ENCODE measurements at places on chromosomes 4 and X.

GRCh38 chrX:49257846-49258748, 6.4 kb downstream of the FOXP3 start:
- no peak for DNase-seq
- H3K27me3 ChIP-seq: no peaks in the 10 kb centered on the region
- H3K4me1 ChIP-seq: peaks cover 35% of the 10 kb centered on the region
- H3K4me3 ChIP-seq: no peak overlapping the region
- H3K36me3 ChIP-seq: no peaks in the 10 kb centered on the region

- H3K4me3 ChIP-seq: peak overlapping the region; percentile 17
- peak overlapping the region; percentile 34 for H3K27ac ChIP-seq
- H3K4me1 ChIP-seq: peaks cover 28% of the 10 kb centered on the region
Measured at GRCh38 chr4:26058537-26058936, 144.5 kb downstream of the SMIM20 start.

- no peak overlapping the region for H3K4me3 ChIP-seq
- no peak overlapping the region for H3K27ac ChIP-seq
- H3K36me3 ChIP-seq: no peaks in the 10 kb centered on the region
- H3K27me3 ChIP-seq: no peaks in the 10 kb centered on the region
- no peaks in the 10 kb centered on the region for H3K4me1 ChIP-seq
Measured at GRCh38 chr4:149521611-149522425, 293.8 kb downstream of the IQCM start.

GRCh38 chr4:2318476-2318875, 56.6 kb upstream of the MXD4 start:
- H3K36me3 ChIP-seq: peaks cover 2% of the 10 kb centered on the region
- H3K4me3 ChIP-seq: no peak overlapping the region
- H3K27me3 ChIP-seq: no peaks in the 10 kb centered on the region
- H3K4me1 ChIP-seq: peaks cover 8% of the 10 kb centered on the region

- no peak overlapping the region for H3K27ac ChIP-seq
- no peaks in the 10 kb centered on the region for H3K27me3 ChIP-seq
- DNase-seq: no peak
- no peak overlapping the region for H3K4me3 ChIP-seq
Measured at GRCh38 chr4:80471756-80472155, 136.2 kb downstream of the CFAP299 start.

Measured in activated naive CD8-positive, alpha-beta T cell treated with anti-CD3 and anti-CD28 coated beads, Interleukin-2, amount 50 U/mL, for 24 hours (primary cell).